ENCODE measurements at places on chromosomes 7 and 10.

DNA sequence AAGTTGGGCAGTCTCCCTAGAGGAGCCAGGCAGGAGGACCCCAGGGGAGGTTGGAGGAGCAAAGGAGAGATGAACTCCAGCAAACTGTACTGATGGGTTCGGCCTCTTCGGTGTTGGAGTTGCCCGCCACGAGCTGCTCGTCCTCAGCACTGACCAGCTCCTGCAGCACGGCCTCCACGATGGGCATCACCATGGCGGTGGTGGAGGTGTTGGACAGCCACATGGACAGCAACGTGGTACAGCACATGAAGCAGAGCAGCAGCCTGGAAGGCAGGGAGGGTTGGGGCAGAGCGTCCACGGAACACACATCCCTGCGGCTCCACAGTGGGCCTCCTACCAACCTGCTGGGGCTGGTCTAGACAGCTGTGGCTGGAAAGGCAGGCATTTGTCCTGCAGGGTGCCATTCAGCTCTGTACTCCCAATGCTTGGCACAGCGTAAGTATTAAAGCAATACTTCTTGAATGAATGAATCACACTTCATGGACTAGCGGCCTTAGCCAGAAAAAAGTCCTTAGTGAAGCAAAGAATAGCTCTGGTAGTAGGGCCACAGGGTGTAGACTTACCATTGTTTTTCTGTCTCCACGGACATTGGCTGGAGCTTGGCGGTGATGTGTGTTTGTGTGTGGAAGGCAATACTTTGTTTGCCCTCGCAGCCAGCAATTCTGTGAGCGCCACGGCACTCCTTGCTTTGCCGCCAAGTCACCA, 21.8 kb downstream of the SLC13A4 start:
- DNase-seq, result no peak

GRCh38 chr10:92419740-92420545, 129.0 kb downstream of the MARCHF5 start:
- DNase-seq, result no peak

DNA sequence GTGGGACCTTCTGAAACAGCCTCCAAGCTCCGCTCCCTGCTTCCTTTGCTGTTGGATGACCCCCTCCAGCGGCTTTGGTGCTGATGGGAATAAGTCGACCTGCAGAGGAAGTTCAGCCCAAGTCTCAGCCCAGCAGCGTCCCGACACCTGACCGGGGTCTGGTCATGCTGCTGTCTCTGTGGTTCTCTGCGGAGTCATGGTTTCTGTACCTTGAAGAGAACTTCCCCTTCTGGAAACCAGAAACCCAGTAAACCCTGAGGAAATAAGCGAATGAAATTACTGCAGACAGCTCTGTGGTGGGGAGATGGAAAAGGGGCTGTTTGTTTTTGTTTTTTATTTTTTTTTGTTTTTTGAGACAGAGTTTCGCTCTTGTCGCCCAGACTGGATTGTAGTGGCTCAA, 18.3 kb upstream of the ZNF12 start:
- DNase-seq, result no peak

DNA sequence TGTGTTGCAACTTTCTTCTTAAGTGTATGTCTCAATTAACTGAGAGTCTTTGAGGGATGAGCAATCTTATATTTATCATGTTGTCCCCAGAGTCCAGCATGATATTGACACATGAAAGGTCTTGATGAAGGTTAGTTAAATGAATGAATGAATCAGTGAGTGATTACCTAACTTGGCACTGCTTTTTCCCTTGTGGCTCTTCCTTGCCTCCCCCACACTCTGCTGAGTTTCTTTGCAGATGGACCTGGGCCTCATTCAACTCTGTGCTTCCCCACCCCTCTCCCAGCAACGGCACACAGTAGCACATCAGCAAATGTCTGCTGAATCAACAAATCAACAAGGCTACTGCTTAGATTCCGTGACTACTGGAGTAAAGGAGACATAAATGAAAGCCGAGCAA, 235.1 kb upstream of the CXCL12 start:
- no peak for DNase-seq

- DNase-seq, result no peak
Measured at GRCh38 chr7:16369855-16370254, 51.5 kb downstream of the CRPPA start.

GRCh38 chr7:112036071-112036470, 170.1 kb downstream of the DOCK4 start:
- no peak for DNase-seq

- no peak for DNase-seq
Measured at GRCh38 chr7:121957626-121958025, 84.7 kb downstream of the PTPRZ1 start.

- no peak for DNase-seq
Measured at GRCh38 chr10:29319205-29319781, 30.4 kb downstream of the LYZL1 start.

DNA sequence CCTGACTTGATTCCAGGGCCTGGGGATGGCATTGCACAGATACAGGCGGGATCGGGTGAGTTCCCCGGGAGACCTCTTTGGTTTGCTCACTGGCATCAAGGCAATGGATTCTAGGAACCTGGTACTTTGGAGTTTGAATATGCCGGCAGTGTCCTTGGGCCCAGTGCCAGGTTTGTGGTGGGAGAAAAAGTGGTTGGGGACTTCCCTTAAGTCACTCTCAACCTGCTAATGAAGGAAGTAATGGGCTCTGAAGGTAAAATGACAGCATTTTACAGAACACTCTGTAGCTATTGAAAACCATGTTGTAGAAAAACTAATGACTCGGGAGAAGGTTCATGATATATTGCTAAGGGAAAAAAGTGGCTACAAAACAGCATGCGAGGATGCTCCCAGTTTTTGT, 129.9 kb downstream of the CFAP58 start:
- DNase-seq, result no peak

DNA sequence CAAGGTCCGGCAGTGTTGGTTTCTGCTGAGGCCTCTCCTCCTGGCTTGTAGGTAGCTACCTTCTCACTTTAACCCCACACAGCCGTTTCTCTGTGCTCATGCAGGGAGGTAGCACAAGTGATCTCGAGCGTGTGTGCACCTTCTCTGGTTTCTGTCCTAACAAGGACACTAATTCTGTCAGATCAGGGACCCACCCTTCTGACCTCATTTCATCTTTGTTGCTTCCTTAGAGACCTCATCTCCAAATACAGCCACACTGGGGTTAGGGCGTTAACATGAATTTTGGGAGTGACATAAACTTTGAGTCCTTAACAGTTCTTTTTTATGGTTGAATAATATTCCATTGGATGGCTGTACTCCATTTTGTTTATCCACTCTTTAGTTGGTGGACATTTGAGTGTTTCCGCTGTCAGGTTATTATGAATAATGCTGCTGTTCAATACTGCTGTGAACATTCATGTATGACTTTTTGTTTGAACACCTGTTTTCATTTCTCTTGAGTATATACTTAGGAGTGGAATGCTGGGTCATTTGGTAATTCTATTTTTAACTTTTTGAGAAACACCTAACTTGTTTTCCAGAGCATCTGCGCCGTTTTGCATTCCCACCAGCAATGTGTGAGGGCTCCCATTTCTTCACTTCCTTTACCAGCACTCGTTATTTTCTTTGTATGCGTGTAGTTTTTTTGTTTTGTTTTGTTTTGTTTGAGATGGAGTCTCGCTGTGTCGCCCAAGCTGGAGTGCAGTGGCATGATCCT, 57.5 kb downstream of the LCOR start:
- DNase-seq, result no peak

DNA sequence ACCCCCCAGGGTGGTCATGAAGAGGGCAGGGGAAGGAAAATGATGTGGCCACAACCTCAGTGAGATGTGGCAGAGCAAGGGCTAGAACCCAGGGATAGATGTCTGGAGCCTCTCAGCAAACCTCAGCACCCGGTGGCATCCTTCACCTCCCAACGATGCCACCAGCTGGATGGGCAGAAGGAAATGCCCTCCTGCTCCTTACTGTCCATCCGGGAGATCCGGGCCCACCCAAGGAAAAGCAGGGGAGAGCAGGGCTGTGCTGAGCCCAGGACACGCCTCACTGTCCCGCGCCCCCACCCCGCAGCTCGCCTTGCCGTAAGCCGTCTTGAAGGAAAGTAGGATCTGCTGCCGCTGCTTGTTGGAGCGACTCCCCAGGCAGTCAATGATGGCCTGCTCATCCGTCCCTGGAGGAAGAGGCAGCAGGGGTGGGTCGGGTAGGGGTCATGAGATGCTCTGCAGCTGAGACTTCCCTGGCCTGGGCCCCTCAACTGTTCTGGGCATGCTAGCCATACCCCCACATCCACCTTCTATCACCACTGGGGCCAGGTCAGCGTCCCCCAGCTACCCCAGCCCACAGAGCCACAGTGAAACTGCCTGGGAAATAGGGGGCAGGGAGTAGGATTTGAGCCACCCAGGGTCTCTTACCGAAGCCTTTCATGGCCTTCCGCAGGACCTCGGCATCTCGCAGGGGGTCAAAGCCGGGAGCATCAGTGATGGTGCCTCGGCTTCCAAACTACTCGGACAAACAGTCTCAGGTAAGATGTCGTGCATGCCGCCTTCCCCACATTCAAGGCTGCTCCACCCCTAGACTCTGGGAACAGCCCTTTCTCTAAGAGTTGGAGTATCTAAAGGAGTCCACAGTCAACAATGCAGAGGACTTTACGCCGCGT, 34.3 kb downstream of the PLAC9 start:
- DNase-seq, result no peak

GRCh38 chr10:71729161-71729636, 9.6 kb upstream of the C10orf105 start:
- no peak for DNase-seq

DNA sequence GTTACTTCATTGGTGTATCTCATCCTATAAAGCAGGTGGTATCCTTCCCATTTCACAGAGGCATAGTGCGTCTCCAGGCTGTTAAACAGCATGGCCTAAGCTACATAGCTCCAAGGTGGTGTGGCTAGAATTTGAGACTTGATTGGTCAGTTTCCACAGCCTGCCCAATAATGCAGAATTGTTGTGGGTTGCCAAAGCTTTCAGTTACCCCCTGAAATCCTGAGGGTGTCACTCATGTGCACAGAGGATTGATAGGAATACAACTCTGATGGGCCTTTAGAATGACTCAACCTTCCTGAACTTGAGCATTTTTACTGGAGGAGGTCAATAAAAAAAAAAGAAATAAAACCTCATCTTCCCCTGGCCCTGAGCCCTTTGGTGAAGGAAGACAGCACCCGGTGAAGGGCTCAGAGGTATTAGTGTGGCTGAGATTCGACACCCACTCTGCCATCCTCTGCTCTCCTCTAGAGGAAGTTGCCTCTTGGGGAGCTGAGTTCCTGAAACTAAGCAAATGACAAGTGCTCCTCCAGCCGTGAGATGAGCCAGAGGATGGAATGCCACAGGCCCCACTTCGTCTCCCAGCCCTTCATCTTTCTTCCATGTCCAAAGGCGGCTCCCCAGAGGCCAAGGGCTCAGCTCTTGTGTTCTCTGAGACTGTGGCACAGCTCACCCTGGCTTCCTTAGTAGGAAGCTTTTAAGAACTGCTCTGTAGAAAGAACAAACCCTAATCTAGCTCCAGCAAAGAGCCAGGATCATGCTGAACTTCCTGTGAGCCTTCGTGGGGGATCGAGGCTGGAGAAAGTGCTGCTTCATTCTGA, 1.0 kb downstream of the ACSL5 start:
- DNase-seq, result no peak

DNA sequence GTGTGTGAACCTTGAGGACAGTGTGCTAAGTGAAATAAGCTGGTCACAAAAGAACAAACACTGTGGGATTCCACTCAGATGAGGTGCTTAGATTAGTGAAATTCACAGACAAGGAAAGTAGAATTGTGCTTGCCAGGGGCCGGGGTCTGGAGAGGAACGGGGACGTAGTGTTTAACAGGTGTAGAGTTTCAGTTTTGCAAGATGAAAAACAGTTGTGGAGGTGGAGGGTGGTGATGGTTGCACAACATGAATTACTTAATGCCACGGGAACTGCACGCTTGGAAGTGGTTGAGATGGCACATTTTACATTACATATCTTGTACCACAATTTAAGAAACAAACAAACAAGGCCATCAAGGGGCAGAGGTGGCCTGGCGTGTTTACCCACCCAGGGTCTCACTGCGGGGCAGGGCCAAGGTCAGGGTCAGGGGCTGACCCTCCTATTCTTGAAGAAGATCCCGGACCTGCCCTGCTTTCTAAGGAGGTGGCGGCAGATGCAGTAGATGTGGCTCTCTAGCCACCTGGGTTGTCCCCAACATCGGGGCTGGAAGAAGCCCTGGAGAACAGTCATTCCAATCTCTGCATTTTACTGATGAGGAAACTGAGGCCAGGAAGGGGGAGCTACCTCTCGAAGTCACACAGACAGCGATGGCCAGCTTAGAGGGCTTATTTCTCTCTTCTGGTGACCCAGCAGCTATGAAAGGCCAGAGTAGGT, 91.5 kb upstream of the LRRC4 start:
- DNase-seq, result no peak

DNA sequence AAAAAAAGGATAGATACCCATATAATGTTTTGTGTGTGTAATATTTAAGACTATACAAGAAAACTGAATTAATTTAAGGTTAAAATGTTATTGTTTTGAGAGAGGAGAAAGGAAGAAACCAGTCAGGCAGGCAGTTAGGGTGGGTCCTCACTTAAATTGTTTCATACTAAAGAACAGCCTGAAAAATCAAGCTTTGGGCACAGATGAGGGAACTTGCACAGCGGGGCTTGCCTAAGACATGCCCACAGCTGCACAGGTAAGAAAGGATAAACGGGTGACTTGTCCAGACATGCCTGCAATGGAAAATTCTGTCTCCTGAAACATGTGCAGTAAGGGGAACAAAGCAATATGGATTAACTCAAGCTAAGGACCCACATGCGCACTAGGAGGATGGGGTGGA, 158.4 kb downstream of the BBS9 start:
- DNase-seq, result no peak

GRCh38 chr7:157932498-157933218, 595.9 kb downstream of the DNAJB6 start:
- no peak for DNase-seq

DNA sequence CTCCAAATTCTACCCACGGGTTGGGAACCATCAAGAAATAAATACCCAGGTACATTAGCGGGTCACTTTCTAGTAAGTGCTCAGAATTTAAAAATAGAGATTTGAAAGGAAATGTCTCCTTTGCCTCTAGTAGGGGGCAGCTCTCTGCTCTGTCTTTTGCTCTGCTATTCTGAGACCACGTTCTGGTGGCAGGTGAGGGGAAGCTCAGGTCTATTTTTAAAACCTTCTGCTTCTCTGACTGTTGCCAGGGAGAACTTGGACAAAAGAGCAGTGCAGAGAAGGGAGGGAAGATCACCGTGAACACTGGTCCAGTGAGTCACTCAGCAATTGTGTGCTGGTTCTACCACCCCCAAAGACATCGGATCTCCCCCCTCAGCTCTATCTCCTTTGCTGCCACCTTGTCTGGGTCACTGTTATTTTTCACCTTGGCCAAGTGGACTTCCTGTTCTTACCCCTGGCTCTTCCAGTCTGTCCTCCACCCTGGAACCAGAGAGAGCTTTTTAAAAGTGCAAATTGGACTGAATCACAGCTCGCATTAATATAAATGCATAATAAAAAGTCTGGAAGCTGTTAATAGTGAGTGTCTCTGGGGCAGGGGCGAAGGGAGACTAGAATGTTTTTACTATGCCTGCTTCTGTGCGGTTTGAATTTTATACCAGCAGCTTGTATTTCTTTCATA, 72.4 kb upstream of the LOXL4 start:
- no peak for DNase-seq

- no peak for DNase-seq
Measured at GRCh38 chr10:85927952-85928665, 438.5 kb downstream of the GRID1 start.
